Activated CD8-positive, alpha-beta memory T cell treated with anti-CD3 and anti-CD28 coated beads for 24 hours (primary cell): ENCODE measurements at places on chromosomes 1 and 21.

GRCh38 chr1:115300087-115300876 is 37.8 kb downstream of the NGF start:
- DNase-seq = no peak

- DNase-seq = no peak
Observed at GRCh38 chr1:168921629-168922028, 184.9 kb upstream of the ATP1B1 start.

DNA sequence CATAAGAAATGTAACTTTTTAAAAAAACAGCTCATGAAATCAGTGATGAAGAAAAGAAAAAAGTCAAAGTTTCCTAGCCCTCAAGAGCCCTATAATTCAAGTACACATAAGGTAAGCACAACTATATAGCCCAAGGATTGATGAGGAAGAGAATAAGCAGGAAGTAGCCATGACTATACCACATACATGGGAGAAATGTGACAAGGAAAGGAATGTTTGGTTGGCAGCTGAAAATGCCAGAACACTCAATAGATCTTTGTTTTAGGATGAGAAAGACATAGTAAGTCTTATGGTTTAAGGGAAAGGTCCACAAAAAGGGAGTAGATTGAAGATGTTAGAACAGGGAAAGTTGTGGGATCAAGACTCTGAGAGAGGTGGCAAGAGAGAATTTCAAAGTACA is 5.7 kb downstream of the DOCK7 start:
- no peak for DNase-seq

GRCh38 chr1:211259638-211260126 is 516 bp downstream of the RCOR3 start:
- no peak for DNase-seq

- no peak for DNase-seq
Observed at GRCh38 chr1:39130325-39130724, 74.2 kb upstream of the MACF1 start.

GRCh38 chr1:18144916-18145647 is 37.5 kb downstream of the IGSF21 start:
- no peak for DNase-seq

DNA sequence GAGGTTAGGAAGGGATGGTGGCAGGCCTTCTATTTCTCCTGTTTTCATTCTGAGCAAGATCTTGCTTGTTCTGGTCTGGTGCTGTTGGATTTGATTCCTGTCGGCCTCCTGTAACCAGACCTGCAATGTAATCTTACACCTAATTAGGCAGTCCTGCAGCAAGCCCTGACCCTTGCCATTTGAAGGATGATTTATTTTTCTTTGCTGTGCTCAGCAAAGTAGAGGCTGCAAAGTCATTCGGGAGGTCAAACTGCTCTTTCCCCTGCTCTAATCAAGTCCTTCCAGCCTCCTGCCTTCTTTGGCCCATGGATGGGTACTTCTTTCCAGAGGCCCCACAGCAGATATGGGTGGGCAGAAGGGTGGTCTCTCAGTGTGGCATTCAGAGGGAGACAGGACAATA is 417.7 kb upstream of the USP24 start:
- DNase-seq = no peak

DNA sequence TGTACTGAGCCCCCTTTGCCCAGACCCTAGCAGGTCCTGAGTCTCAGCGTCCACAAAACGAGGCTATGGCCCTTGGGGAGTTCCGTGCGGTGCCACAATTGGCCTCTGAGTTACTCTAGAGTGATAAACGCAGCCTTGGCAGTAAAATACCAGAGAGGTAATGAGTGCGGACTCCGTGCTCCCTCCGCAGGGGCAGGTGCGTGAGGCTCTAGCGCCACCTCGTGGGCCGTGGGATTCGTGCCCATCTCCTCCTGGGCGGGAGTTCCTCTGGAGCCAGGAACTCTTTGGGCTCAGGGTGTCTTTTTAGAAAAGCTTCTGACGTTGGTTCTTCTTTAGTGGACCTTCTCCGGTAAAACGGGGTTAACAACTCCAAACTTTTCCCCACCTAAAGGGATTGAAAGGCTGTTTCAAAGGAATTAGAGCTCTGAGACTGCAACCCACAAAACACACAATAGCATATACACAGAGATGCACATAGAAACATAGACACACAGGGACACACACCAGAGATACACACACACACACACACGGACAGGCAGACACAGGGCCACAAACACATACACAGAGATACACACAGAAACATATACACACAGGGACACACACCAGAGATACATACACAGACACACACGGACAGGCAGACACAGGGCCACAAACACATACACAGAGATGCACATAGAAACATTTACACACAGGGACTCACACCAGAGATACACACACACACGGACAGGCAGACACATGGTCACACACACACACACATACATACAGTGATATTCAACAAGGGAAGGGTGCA is 99.4 kb downstream of the KCNJ15 start:
- DNase-seq = peak; percentile 88

GRCh38 chr1:37764888-37765441 is at the start of gene EPHA10:
Gene EPHA10 (minus strand): TSS chr1:37765120. CDS start chr1:37765066, 54 bp downstream.
- DNase-seq = no peak

DNA sequence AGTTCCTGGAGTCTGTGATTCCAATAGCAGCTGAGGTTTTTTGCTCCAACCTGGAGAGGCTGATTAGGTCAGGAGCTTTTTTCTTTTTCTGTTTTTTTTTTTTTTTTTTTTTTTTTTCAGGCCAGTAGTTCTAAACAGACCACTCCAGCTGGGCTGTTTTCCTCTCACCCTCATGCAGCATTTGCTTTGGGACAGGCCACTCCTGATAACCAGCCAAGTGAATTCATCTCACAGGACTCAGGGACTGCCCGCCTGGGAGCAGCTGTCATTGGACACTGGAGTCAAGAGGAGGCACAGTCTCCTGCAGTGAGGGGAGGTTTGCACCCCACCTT is 22.9 kb downstream of the PLXNA2 start:
- DNase-seq = no peak

DNA sequence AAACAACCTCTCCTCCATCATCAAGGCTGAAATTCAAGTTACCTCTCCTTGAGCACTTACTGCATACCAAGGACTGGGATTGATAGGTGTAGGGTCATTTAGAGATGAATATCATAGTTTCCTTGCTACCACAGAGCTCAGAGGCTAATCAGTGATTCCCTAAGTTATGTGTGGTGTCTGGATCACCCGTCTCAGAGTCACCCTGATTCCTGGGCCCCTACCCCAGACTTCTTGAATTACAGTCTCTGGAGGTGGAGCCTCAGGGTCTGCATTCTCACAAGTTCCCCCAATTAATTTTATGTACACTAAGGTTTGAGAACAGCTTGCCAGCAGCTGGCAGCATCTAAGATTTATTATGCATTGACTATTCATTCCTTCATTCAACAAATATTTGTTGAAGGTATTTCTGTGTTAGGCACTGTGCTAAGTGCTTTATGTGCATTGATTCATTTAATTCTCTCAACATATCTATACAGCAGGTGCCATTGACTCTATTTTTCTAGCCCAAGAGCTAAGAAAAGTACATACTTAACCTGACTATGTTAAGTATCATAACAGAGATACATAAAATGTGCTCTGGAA is 182.9 kb upstream of the FGGY start:
- DNase-seq = no peak

DNA sequence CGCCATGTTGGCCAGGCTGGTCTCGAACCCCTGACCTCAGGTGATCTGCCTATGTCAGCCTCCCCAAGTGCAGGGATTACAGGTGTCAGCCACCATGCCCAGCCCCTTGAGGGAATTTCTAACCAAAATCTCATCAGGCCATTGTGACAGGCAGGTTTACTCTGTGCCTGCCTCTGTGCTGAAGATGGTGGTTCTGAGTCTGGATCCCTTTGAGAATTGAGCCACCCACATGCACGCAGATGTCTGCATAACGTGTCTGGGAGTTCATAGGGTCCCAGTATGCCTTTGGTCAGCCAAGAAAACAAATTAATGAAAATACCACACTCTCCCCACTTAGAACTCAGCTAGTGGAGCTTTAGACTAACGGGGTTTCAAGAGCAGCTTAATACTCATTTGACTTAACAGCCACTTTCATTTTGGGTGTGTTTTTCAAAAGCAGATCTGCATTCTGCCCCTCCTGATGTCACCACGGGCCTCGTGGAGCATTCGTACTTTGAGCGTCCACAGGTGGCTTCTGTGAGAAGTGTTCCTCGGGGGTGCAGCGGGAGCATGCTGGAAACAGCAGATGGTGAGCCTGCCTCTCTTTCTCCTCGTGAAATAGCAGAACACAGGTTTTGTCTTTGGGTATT is 45.3 kb downstream of the DIP2A start:
- DNase-seq = no peak

GRCh38 chr1:38624336-38625039 is 235.1 kb downstream of the RRAGC start:
- no peak for DNase-seq

- no peak for DNase-seq
Observed at GRCh38 chr1:3070644-3071564, 1.9 kb downstream of the PRDM16 start.

- DNase-seq = no peak
Observed at GRCh38 chr1:114008480-114008941, 29.2 kb downstream of the OLFML3 start.

DNA sequence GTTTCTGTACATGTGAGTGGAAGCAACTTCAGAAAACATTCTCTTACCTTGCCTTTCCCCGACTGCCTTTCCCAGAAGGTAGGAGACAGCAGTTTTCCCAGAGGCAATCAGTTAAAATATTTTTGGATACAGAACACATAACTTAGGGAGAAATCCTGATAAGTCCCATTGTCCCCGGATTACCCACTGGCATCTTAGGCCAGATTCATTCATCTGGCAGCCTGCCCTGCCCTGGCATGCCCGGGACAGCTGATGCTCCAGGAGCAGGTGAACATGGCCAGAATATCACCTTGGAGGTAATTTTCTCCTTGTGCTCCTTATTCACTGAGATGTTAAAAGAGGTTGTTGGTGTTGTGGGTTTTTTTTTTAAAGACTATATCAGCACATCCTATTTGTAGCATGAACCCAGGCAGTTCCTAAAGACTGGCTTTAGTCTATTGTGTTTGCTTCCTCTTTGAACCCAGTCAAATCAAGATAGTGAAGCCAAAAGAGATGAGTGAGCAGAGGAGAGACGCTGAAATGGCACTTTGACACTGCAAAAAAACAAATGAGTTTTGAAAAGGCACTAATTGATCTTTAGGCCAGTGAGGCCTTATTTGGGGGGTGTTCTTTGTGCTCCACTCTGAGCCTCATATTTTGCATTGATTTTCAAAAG is 139.6 kb downstream of the PLPP3 start:
- DNase-seq = no peak

- DNase-seq = no peak
Observed at GRCh38 chr1:56334047-56334446, 245.3 kb downstream of the PLPP3 start.

DNA sequence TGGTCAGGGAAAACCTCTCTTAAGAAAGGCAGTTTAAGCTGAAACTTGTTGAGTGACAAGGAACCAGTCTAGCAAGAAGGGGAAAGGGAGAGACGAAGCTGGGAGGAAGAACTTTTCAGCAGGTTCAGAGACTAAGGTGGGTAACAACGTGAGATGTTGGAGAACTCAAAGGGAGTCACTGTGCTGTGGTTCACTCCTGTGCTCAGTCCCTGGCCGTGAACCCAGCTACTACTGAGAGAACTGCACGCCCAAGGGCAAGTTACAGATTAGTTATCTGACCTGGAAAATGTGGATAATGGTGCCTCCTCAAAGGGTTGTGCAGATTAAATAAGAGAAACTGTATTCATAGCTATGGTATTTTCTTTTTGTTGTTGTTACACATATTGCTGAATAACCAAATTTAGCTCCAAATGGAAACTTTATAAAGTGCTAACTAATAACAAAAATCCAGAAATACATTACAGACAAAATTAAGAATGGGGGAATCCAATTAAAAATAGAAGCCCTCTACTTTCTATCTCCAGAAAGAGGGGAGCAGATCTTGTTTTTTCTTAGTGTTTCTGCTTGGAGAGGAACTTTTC is 2.9 kb downstream of the ZBTB40 start:
- no peak for DNase-seq

DNA sequence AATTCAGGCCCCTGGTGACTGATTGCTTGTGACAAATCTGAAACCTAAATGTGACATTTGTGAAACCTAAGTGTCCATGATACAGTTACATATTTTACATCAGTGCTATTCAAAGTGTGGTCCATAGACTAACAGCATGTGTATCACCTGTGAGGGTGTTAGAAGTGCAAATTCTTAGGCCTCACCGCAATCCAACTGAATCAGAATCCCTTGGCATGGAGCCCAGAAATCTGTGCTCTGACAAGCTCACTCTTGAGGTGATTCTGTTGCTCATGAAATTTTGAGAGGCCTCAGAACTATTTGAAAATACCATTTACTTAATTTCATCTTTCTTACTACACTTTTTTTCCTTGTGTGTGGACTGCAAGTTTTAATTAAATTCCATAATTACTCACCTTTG is 587.9 kb downstream of the ADGRL2 start:
- DNase-seq = no peak

DNA sequence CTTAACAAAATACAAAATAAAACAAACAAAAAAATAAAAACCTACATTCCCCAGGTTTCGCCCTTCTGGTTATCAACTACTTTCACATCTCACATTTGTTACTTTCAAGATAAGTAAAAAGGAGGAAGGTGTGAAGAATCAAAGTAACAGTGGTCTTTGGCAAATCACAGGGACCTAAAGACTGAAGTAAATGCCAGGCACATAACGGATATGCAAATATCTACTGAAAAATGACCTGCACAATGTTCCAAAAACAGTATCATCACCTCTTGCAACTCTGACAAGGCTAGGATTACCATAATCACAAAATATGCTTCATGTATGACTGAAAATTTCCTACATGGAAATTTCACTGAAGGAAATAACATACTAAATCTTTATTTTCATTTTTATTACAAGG is 29.3 kb downstream of the COP1 start:
- no peak for DNase-seq

DNA sequence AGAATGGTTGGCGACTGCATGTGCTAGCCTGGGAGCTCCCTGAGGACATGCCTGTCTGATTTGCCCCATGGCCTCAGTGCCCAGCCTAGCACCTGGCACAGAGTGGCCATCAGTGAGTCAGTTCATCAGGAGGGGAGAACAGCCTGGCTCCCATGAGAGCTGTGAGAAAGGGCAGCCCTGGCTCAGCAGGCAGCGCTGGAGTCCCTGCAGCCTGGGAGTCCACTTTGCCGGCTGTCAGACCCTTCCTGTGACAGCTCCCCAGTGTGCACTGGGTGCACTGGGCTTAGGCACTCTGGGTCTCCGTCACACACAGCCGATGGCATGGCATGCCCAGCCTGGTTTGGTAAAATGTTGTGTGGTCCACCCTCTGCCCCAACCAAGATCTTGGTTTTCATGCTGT is 28.7 kb downstream of the LDLRAP1 start:
- DNase-seq = no peak

- no peak for DNase-seq
Observed at GRCh38 chr1:62964141-62964540, 180.2 kb downstream of the ATG4C start.
